ENCODE measurements at places on chromosomes 5 and 9.
A peak's percentile ranks its signal among the peaks of the same experiment; 100 is the strongest.

- peak; percentile 52 for ATAC-seq
Observed at GRCh38 chr5:180006141-180006540, 65.4 kb downstream of the RNF130 start.

- no peak for ATAC-seq
Observed at GRCh38 chr9:98070704-98071103, 14.2 kb downstream of the NANS start.

GRCh38 chr5:111857623-111858022 lies 100.6 kb upstream of the NREP start:
- no peak for ATAC-seq

GRCh38 chr9:90801973-90802322 lies 329 bp downstream of the SYK start:
- ATAC-seq, result no peak

GRCh38 chr5:169745441-169746146 lies 108.5 kb downstream of the DOCK2 start:
- peak; percentile 92 for ATAC-seq

- no peak for ATAC-seq
Observed at GRCh38 chr9:127723444-127723843, 7.6 kb downstream of the TTC16 start.

DNA sequence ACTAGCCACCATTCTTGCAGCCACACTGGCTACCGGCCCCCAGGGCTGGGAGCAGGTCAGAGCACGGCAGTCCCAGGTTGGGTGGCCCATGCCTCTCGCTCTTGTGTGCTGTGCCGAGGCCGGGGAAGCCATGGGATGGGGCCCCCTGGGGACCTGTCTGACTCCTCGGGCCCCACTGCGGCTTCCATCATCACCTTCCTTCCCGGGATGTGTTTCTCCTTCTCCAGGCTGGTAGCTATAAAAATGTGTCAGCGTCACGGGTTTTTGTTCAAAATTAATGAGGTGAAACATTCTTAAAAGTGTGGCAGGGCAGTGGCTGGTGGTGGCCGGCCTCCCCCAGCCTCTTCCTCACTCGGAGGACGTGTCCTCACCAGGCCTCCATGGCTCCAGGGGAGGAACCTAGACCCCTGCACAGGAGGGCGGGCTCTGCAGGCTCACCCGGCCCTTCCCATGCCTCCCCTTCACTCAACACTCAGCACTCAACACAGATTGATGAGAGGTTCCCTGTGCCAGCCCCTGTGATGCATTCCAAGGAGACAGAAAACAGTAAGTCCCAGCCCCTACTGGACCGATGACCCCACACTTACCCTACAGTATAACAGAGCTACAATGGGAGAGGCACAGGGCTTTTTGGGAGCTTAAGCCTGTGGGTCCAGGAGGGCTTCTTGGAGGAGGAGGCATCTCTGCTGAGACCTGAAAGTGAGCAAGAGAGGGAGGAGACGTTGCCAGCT lies 43.2 kb downstream of the PTGES start:
- ATAC-seq, result no peak

- no peak for ATAC-seq
Observed at GRCh38 chr9:2853517-2853916, 9.6 kb upstream of the PUM3 start.
